HCT116 (cell line): ENCODE measurements at places on chromosomes 5 and 9.

DNA sequence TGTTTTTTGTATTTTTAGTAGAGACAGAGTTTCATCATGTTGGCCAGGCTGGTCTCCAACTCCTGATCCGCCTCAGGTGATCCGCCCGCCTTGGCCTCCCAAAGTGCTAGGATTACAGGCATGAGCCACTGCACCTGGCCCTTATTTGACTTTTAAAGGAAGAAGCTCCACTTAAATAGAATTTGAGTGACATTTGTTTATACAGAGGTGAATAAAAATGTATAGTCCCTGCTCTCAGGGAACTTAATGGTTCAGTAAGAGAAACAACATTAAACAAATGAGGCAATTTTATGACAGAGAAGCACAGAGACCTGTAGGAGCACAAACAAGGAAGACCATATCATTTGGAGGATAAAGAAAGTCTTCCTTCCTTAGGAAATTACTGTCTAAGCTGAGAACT is 65.7 kb downstream of the C9orf152 start:
- DNase-seq = no peak

DNA sequence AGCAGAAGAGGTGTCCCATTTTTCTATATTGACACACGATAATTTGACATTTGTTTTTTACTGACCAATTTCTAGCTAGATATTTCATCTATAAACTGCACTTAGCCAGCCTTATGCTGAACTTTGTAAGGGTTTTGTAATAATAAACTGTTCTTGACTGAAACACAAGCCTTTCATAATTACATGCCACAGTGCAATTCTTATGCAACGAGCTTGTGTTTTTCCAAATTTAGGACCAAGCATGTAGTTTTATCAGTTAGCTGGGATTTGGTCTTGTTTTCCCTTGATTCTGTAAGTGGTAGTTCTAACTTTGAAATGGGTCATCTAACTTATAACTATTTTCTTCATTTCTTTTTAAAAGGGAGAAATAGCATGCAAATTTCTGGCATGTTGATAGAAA is 1.3 kb upstream of the LURAP1L start:
- no peak for DNase-seq

- no peak for DNase-seq
Observed at GRCh38 chr5:91469517-91470165, 86.5 kb upstream of the ARRDC3 start.

DNA sequence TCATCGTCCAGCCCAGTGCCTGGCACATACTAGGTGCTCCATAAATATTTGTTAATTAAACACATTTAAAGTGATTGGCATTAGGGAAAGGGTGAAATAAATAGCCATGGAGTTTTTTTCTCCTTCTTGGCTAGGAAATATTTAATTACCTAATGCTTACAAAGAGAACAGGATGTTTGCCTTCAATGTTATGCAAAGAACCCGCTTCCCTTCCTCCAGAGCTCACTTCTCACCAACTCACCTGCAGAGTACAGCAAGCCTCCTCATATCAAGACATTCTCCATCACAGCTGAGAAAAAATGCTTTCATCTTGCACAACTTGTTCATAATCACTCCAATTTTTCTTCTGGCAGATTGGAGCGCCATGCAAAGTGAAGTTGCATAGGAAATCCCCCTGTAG is 161.7 kb upstream of the STK32A start:
- DNase-seq = no peak

DNA sequence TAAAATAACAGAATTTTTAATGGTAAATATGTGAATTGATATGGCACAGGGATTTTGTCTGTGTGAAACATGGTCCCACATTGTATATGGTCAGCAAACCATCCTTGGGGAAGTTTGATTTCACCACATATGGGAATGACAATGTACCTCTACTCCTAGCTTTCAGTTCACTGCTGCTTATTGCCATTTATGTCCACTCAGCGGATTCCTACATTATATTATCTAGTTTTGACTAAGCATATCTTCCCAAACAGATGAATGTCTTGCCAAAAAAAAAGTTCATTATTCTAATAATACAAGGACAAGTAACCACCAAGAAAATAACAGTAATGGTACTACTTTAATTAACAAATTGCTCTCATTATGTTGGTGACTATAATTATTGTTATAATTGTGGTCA is 1521.6 kb downstream of the MAT2B start:
- no peak for DNase-seq

DNA sequence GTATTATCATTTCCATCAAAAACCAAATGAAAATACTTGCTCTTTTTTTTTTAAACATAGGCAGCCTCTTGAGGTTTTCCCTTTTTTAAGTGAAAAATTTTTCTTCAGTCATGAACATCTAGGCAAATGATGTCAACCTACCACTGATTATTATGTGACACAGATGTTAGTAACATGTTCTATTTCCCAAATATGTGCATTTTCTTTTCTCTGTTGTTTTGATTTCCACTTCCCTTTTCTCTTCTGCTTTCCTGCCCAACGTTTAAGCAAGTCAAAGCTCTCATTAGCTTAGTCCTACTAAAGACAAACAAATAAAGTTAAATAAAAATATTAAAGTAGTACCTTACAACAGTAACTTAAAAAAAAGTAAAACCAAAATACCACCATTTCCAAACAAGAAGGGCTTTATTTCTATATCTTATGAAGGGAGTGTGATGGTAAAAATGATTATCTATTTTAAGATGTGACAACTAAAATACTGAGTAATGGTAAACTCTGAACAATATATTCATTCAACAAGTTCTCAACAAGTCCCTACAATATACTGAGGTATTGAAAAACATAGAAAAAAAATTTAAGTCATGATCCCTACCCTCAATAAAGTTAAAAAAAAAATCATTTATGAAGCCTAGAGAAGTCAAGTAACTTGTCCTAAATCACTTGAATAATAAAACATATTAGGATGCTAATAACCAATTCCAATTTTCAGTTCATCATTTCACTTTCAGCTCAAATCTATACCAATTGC is 9.4 kb downstream of the SLC38A9 start:
- no peak for DNase-seq

DNA sequence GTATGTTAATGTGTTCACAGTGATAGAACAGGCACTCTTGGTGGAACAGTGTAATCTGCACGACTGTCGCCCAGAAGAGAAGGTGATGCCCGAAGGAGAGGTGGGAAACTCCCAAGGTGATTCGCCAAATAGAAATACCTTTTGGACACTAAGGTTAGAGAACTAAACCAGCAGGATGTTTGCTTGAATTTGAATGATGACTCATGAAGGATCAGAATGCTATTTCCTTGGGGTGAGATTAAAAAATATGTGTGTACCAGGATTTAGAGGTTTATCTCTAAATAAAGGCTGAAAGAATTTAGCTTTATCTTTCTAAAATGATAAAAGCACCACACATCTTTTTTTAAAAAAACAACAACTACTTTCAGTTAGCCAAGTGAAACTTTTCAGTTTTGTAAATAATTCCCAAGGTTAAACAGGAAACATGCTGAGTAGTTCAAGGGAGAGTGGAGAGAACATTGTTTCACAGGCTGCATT is 297.4 kb upstream of the TAS2R1 start:
- DNase-seq = no peak

- no peak for DNase-seq
Observed at GRCh38 chr9:91162784-91163443, 198.8 kb downstream of the AUH start.

GRCh38 chr5:39717176-39717897 is 292.6 kb upstream of the DAB2 start:
- no peak for DNase-seq

GRCh38 chr5:61969347-61969746 is 336.7 kb upstream of the KIF2A start:
- DNase-seq = no peak

- DNase-seq = no peak
Observed at GRCh38 chr9:97853844-97854695, 1.0 kb downstream of the FOXE1 start.

GRCh38 chr5:139686356-139686705 is 38.2 kb downstream of the CXXC5 start:
- no peak for DNase-seq

DNA sequence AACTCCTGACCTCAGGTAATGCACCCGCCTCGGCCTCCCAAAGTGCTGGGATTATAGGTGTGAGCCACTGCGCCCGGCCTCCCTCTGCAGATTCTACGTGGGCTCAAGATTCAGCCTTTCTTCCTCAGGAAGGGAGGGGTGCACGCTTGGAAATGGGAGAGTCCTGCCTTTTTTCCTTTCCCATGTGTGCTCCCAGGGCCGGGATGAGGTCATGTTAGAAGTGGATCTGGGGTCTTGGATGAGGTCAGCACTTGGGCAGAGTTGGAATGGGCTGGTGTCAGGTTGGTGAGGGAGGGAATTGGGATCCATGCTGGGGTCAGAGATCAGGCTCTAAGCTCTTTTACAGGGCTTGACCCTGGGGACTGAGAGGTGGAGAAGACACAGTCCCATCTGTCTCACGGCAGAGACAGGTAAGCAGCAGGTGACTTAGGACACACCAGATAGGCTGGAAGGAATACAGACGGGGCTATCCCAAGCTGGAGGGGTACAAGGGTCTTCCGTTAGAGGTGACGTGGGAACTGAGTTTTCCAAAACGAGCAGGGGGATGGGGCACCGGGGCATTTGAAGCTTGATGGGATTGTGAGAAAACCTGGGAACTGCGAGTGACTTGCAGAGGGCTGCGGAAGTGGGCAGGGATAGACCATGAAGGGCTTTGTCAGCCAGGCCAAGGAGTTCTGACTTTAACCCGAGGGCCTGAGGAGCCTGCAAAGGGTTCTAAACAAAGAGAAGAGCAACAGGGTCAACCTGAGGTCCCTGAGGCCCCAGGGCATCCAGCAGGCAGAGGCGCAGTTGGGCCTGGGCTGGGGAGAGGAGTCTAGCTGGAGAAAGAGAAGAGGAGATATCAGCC is 1.8 kb upstream of the AQP7 start:
- no peak for DNase-seq

GRCh38 chr5:84260939-84261338 is 123.7 kb downstream of the EDIL3 start:
- no peak for DNase-seq

- DNase-seq = no peak
Observed at GRCh38 chr9:91316093-91316492, 45.6 kb downstream of the AUH start.

- DNase-seq = no peak
Observed at GRCh38 chr9:69279084-69279731, 45.8 kb upstream of the ENTREP1 start.

GRCh38 chr5:88557881-88558280 is 289.2 kb upstream of the TMEM161B start:
- no peak for DNase-seq

DNA sequence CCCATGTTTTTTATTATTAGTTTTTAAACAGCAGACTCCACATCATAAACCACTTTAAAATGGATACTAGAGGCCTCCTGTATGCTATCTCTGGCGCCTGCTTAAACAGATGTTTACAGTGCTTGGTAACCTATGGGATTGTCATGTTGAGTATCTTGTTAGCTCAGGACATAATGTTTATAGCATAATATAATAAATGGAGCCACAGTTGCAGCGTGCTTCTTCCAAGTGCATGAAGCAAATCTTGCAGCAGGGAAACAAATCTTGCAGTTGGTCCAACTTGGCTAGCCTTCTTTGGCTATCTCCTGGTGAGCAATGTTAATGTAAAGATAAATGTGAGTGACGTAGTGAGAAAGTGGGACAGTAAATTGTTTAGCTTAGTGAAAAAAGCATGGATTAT is 2.8 kb downstream of the GHR start:
- DNase-seq = no peak

- no peak for DNase-seq
Observed at GRCh38 chr9:89608641-89609335, 4.0 kb downstream of the GADD45G start.

GRCh38 chr5:43168175-43168574 is 23.9 kb upstream of the NIM1K start:
- DNase-seq = no peak

DNA sequence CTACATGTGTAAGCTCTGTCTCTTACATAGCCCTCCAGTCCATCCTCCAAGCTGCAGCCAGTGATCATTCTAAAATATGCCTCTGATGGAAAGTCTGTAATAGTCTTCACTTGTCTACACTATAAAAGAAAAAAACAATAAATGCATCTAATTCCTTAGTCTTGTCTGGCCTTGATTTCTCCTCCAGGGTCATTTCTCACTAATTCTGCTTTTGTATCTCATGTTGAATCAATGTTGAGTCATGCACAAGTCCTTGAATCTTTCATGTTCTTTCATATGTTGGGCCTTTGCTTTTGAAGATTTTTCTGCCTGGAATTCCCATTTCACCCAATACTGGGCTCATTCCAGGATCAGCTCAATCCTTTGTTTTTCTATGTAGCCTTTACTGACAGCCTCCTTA is 121.1 kb upstream of the TRIM32 start:
- DNase-seq = no peak

DNA sequence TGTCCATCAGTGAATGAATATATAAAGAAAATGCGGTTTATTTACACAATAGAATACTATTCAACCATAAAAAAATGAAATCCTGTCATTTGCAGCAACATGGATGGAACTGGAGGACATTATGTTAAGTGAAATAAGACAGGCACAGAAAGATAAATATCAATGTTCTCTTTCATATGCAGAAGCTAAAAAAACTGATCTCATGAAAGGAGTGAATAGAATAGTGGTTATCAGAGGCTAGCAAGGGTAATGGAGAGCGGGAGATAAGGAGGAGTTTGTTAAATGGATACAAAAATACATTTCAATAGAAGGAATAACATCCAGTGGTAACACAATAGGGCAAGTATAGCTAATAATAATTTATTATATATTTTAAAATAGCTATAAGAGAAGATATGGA is 65.0 kb downstream of the AGTPBP1 start:
- DNase-seq = no peak

GRCh38 chr9:120715389-120715924 is 1.2 kb upstream of the MEGF9 start:
- no peak for DNase-seq

GRCh38 chr5:178589180-178590140 is 733 bp downstream of the COL23A1 start:
- no peak for DNase-seq
